SW 1271 (cell line): ENCODE measurements at places on chromosomes 7 and 10.

DNA sequence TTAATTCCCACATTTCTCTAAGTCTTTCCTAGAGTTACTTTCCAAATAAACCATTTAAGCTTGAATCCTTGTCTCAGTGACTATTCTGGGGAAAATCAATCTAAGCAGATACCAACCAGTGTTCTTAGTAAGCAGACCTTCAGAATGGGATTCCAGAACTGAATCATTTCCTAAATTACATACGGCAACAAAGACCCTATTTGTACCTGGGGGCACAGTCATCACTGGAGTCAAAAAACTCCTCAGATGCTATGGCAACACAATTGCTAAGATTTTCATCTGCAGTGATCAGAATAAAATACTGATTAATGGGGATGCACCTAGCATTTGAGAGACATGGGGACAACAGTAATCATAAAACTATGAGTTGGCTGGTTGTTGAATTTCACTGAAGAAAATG lies 284.7 kb upstream of the HGF start:
- DNase-seq: no peak

GRCh38 chr10:102509387-102509786 lies 5.6 kb downstream of the SUFU start:
- DNase-seq: peak; percentile 6

- no peak for DNase-seq
Measured at GRCh38 chr7:103395071-103395470, 47.6 kb downstream of the PSMC2 start.

DNA sequence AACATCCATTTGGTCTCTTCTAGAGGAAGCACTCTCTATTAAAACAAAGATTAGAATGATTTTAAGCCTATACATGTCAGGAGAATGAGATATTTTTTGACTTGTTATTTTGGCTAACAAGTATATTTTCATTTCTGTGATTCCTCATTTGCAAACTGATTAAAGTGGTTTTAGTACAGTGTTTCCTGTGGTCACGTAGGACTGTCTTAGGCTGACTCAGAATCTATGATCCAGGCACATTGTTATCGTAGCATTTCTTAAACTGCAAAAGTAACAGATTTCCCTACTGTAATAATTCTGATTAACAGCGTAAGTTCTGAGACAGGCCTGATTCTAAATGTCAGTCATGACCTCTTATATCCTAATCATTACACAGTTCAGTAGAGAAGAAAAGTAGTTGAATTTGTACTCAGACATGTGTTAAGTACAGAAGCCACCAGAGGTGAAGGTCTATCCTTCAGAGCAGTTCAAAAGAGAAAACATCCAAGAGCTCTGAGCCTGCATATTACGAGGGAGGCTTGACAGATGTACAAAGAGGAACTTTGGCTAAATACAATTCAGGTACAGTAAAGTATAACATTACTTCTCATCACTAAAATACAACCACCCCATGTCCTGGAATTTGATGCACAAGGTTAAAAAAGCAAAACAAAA lies 124.1 kb upstream of the TEX47 start:
- DNase-seq: no peak

- DNase-seq: no peak
Measured at GRCh38 chr10:1425879-1426278, 311.4 kb downstream of the ADARB2 start.

GRCh38 chr10:125883211-125883610 lies 2.1 kb upstream of the DHX32 start:
- no peak for DNase-seq

DNA sequence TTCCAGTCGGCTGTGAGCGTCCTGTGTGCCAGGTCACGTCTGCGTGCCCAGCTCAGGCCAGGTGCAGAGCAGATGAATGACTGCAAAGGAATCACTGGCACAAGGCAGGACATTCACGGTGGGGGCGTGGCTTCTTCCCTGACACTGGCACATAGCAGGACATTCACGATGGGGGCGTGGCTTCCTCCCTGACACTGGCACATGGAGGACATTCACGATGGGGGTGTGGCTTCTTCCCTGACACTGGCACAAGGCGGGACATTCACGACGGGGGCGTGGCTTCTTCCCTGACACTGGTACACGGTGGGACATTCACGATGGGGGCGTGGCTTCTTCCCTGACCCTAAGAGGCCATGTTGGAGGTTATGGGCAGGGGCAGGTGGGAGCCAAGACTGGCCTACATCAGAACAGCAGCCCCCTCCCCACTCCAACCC lies 64.3 kb downstream of the MYL10 start:
- DNase-seq: peak; percentile 45

- DNase-seq: no peak
Measured at GRCh38 chr7:107961405-107961804, 41.6 kb downstream of the LAMB1 start.

- no peak for DNase-seq
Measured at GRCh38 chr10:116201011-116201410, 72.0 kb downstream of the GFRA1 start.

DNA sequence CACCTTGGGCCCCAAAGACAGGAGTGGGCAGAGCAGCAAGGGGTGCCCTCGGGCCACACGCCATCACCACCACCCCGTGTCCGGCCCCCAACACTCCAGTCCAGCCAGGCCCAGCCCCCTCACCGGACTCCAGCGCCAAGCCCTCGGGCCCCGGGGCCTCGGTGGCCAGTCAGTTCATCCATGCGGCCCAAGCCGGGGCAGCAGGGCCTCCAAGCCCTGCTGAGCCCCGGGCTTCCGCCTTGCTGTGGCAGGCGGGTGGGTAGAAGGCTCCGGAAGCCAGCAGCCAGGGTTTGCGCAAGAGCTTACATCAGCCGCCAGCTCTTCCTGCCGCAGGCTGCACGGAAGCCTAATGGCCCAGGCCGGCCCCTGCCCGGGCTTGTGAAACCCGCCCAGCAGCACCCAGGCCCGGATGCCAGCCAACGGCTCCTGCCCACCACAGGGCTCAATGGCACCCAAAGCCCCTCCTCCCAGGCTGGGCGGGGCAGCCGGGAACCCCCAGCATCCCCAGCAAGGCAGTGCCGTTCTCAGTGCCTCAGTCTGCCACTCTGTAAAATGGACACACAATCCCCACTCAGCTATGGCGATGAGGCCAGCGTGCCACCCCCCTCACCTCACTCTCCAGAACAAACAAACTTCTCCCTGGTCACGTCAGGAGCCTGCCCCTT lies 26.5 kb downstream of the TNRC18 start:
- peak; percentile 94 for DNase-seq

DNA sequence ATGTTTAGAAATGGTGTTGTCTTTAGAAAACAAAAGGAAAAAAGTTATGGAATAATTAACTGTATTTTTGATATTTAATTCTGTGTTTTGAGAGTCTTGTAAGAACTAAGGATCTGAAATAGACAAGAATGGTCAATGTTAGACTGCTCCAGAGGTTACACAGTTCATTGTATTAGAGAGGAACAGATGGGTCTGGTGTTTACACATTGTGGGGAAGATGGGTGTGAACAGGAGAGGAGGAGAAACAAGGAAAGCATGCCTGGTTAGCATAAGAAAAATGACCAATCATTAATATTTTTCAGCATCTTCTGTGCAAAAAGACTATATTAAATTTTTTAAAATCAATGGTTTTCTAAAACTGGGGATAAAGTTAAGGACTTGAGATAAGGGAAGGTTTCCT lies 11.9 kb downstream of the MEOX2 start:
- DNase-seq: no peak

DNA sequence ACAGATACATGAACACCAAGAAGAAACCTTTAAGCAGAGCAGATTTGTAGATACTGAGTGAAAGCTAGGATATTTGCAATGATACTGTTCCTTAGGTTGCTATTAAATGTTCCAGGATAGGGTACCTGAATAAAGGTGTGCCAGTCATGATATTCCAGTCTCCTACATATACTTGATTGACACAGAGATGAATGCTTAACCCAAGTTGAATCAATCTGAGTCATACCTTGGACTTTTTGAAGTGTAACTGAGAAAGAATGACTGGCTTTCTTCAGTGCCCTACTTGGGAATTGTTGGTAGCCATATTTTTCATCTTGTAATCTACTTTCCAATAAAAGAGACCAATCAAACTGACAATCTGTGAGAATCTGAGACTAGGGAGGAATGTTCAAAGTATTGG lies 805.7 kb upstream of the GHITM start:
- no peak for DNase-seq

DNA sequence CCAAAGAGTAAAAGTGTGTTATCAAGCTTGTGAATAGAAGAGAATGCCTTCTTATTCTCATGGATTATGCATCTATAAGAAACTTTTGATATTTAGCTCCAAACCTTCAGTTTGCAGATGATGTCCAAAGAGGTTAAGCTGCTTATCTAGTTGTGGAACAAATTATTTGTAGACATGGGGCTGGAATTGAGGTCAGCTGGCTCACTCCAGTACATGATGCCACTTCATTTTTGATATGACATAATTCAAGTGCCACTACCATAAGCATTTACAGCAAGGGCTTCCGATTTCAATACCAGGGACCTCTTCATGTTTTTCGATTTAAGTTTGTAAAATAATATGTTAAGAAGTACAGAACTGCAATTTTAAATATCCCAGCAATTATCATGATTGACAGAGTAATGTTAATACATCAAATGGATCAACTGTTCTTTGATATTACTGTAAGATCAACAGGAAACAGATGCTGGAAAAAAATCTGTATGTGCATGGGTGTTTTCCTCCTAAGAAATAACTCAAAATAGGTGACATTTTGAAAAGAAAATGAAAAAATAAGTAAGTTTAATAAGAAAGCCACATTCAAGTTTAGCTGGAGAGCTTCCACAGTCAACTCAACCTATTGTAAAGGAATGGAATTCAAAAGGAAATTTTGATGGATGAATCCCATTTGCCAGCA lies 12.7 kb downstream of the FAM3C start:
- no peak for DNase-seq

GRCh38 chr7:71784781-71785180 lies 627.4 kb downstream of the CALN1 start:
- DNase-seq: no peak

GRCh38 chr10:60572511-60573194 lies 183.0 kb upstream of the ANK3 start:
- DNase-seq: no peak

DNA sequence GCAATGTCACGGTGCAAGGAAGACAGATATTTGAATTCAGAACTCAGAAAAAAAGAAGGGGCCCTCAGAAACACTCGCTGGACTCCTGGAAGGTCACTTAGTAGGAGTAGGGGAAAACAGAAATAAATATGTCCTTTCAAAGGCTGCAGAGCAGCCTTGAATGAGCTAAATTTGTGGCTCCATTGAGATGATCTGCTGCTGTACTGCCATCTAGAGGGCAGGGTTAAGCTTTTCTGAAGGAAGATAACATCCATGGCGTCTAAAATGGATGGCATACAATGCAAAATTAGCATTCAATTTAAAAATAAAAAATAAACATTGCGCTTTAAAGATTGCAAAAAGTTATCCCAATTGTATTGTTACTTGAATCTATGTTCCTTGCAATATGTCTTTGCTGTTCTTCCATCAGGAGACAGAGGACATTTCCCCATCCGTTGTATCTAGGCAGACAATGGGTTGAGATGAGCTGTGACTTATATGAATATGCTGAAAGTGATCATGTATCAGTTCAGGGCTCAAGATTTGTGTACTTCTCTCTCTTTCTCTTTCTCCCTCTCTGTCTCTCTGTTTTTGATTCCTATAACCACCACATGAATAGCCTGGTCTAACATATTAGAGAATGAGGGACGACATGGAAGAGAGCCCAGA lies 642.2 kb downstream of the SH2D4B start:
- no peak for DNase-seq

DNA sequence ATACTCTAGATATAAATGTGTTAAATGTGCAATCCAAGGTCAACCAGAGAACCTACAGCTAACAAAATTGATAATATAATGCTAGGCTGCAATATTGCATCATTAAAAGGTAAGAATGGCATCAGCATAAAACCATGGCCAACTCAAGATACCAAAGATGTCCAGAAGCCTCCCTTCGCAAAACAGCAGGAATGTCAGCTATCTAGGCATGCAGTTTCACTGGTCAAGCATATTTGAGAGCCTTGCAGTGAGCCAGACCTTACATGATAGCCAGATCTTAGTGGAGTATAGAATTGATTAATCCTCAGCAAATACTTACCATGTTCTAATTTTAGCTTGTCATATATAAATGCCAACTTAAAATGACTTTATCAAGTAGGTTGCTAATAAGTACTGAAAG lies 138.8 kb downstream of the ZEB1 start:
- no peak for DNase-seq

DNA sequence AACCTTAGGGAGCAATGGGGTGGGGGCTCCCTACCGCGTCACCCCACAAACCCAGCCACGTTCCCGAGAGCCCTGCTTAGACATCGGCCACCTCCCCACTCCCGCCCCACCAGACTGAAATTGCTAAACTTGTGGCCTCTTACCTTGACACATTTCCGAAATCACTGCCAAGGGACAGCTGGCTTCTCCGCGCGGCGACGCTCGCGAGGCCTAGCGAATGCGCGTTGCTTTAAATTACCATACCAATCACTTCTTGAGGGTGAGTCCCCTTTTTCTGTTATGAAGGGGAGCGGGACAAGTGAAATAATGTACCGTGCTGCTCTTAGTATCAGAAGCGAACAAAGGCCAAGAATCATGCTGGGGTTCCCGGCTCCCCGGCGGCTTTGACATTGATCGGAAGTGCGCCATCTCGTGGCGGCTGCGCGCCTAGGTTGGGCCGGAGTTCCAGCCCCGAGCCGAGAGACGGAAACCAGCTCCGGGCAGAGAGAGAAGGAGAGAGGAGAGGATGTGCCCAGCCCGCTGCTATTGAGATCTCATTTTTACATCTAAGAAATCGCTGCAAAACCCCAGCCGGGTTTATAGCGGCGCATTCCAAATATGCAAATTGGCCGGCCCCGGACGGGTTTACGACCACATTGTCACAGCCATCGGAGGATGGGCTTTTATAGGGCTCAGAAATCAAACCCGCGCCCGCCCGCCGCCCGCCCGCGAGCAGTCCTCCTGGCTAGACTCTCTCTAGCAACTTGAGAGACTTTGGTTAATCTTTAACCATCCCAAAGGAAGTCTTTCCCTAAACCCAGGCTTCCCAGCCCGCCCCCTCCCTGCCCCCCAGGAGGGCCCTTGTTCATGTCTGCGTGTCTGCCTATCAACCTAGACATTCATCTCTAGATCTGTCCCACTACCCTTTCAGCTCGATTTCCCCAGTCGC lies 5.3 kb downstream of the HOXA11 start:
- no peak for DNase-seq

DNA sequence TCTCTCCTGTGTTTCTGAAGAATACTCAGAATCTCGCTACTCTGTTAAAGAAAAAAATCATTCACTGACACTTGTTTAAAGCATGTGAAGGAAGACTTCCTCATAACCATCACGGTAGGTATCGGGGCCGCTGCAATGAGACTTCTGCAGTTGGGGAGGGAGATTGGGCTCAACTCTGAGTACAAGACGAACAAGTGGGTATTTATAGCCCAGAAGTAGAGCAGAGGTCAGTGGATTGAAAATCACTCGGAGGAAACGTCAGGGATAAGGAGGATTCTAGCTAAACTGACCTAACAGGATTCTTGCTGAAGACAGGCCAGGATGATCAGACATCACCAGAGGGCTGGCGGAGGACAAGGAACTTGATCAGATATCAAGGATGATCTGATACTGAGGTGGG lies 33.3 kb downstream of the ITPRIP start:
- no peak for DNase-seq
